Stimulated activated CD4-positive, alpha-beta T cell treated with anti-CD3 and anti-CD28 coated beads, Interleukin-1b, Interleukin-23, amount 100 ng/mL, for 1 hour (primary cell): ENCODE measurements at places on chromosomes 16 and 17.

- no peak for DNase-seq
Observed at GRCh38 chr17:80621997-80622357, 77.3 kb downstream of the RPTOR start.

DNA sequence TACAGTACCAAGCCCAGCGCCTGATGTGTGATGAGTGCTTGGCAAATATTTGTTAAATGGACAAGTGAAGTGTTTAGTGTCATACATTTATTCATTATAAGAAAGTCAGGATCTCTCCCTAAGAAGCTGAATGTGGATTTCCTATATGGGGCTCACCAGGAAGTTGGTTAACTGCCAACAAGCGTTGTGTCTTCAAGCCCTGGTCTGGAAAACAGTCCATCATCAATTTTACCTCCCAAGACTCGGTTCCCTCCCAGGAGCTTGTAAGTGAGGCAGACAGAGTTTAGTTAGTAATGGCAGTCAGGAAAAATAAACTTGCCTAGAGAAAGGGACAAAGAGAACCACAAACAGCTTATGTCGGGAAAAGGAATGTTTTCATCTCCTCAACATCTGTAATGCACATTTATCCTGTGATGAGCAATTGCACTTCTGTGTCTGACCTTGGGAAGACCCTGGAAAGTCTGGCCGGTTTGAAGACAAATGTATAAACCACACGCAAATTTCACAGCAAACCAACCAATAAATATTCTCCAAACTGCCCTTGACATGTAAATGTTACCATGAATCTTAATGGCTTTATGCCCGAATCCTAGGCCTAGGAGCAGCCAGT is 28.3 kb downstream of the C16orf95 start:
- no peak for DNase-seq

GRCh38 chr16:81996664-81997509 is 14.4 kb downstream of the SDR42E1 start:
- DNase-seq, result no peak

GRCh38 chr17:40605306-40605705 is 40.0 kb upstream of the CCR7 start:
- no peak for DNase-seq

DNA sequence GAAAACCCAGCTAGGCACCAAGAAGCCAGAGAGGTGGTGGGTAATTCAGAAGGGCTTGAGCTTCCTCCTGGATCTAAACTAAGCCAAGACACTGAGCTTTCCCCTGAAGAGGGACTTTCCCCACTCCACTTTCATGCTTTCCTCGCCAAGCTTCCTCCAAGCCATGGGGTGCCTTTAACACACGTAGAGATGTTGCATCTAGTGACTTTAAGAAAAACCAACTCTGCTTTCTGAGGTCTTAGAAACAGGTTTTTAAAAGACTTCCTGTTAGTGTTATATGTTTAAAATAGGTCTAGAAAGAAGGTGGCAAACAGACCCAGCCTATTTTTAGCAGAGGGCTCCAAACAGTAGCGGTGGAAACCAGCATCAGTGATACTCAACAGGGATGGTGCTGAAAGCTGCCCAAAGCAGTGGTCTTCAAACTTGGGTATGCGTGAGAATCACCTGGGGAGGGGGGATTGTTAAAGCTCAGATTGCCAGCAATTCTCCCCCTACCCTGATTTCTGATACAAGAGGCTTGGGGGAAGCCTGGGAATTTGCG is 585.6 kb downstream of the CDH13 start:
- no peak for DNase-seq

- peak; percentile 51 for DNase-seq
Observed at GRCh38 chr17:39461926-39462569, 762 bp downstream of the CDK12 start.

GRCh38 chr17:4165301-4166010 is 22.5 kb downstream of the CYB5D2 start:
- no peak for DNase-seq

- DNase-seq, result no peak
Observed at GRCh38 chr17:61307905-61308886, 91.4 kb upstream of the TBX2 start.

GRCh38 chr17:39186481-39187002 is 10.9 kb downstream of the CACNB1 start:
- DNase-seq, result no peak

GRCh38 chr16:48536614-48537200 is 73.3 kb downstream of the N4BP1 start:
- no peak for DNase-seq

DNA sequence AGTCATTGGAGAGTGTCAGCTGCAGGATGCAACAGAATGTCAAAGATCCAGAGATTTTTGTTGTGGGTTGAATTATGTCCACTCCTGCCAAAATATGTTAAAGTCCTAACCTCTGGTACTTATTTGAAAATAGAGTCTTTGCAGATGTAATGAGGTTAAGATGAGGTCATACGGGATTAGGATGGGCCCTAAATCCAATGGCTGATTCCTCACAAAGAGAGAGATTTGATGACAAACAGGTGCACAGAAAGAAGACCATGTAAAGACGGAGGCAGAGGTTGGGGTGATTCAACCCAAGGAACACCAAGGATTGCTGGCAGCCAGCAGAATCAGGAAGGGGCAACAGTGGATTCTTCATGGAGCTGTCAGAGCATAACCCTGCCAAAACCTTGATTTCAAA is 34.5 kb upstream of the USP22 start:
- no peak for DNase-seq

GRCh38 chr17:75542229-75542628 is 16.7 kb downstream of the LLGL2 start:
- no peak for DNase-seq

GRCh38 chr16:15466886-15467781 is 32.7 kb downstream of the BMERB1 start:
- no peak for DNase-seq

DNA sequence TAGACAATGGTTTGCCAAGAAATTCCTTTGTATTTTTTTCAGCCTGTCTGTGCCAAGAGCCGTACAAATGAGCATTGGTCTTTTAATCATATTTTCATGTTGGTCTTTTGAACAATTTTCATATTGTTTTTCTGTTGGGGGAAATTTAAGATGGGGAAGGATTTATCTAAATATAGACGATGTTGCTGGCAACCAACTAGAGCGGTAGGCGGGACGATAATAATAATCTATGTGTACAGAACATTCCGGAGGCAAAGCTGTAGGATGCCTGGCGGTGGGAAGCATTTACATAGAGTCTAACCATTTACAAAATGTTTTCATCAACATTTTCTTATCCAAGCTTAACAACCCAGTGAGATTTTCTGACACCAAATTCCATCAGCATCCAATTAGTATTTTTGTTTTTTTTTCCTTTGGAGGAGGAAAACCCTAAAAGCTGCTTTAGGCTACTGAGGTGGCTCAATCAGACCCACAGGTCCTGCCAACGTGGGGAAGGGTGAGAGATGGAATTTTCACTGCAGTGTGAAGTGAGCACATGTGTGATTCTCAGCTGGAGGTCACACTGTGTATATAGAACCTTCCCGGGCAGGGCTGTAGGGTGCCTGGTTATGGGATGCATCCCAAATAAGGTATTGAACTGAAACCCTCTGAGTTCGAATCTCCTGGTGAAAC is 11.7 kb upstream of the SEC14L1 start:
- no peak for DNase-seq

- DNase-seq, result no peak
Observed at GRCh38 chr16:87461466-87461991, 31.3 kb downstream of the ZCCHC14 start.

DNA sequence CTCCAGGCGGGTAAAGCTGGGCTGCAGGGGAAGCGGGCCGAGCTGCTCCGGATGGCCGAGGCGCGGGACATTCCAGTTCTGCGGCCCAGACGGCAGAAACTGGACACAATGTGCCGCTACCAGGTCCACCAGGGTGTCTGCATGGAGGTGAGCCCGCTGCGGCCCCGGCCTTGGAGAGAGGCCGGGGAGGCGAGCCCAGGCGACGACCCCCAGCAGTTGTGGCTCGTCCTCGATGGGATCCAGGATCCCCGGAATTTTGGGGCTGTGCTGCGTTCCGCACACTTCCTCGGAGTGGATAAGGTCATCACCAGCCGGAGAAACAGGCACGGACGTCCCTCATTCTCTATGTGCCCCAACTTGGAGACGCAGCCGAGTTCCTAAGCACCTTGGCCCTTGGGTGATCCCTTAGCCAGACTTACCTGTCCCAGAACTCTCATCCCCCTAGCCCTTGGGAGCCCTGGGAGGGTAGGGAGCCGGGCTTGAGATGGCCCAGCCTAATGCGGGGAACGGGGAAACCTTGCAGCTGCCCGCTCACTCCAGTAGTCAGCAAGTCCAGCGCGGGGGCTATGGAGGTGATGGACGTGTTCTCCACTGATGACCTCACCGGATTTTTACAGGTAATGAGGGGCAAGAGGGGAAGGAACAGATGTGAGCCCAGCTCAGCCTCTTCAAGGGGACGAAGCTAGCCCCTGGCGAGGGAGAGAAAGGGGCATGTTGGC is 806 bp downstream of the MRM1 start:
- no peak for DNase-seq

- no peak for DNase-seq
Observed at GRCh38 chr16:70569752-70570151, 46.1 kb downstream of the SF3B3 start.

DNA sequence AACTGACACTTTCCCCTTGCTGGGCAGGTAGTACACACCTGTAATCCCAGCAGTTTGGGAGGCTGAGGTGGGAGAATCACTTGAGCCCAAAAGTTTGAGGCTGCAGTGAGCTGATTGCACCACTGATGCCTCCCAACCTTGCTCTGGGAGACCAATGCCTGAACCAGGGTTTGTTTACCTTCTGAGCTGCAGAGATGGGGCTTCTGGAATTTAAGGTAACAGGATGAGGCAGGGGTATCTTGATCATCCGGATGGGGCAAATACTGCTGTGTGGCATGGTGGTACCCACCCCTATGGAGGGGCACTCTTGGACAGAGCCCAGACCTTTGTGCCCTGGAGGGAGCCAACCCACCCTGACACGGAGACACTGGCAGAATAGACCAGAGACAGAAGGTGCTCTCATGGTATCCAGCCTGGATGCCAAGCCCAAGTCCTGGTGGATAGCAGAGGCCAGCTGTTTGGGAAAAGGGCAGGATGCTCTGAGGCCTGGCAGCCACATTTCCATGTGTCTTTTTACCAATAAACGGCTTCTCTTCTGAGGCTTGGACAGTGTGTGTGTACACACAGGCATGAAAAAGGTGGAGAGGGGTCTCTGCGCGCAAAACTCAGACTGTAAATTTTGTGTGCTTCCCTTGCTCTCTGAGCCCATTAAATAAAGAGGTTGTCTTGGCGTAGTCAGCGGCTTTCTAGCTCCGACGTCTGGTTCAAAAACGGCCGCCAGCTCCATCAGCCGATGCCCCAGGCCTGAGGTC is 4.4 kb downstream of the ZNF48 start:
- DNase-seq, result no peak

GRCh38 chr16:26762594-26762993 is 304.1 kb upstream of the C16orf82 start:
- DNase-seq, result no peak

DNA sequence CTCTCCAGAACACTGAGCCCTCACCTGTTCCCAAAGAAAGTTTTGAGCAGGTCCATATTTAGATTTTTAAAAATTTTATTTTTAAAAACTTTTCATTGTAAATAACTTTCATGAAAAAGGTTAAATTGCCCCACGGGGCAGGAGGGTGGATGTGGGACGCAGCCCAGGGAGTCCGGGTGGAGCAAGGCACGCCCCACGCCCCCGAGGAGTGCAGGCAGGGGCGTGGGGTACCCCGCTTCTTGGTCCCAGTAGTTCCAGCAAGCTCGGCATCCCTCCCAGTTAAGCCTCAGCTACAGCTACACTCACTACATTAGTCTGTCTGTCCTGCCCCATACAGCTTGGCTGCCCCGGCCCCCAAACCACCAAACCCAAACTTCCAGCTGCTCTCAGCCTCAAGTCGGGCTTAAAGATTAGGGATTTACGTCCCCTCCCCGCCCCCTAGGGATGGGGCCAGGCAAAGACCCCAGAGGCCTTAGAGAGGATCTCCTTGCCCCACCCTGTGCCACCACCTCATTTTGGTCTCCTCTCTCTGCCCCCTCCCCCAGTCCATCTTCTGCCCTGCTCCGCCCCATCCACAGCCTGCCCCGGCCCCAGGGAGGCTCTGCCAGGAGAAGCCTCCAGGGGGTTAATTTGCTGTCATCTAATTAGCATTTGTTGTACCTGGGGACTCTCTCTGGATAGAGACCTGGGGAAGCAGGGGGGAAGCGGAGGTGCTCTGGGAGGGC is 4.6 kb downstream of the FOXJ1 start:
- no peak for DNase-seq

GRCh38 chr16:55836158-55836611 is 3.3 kb upstream of the CES1 start:
- no peak for DNase-seq

GRCh38 chr17:16123531-16123930 is 91.8 kb downstream of the NCOR1 start:
- DNase-seq, result no peak

DNA sequence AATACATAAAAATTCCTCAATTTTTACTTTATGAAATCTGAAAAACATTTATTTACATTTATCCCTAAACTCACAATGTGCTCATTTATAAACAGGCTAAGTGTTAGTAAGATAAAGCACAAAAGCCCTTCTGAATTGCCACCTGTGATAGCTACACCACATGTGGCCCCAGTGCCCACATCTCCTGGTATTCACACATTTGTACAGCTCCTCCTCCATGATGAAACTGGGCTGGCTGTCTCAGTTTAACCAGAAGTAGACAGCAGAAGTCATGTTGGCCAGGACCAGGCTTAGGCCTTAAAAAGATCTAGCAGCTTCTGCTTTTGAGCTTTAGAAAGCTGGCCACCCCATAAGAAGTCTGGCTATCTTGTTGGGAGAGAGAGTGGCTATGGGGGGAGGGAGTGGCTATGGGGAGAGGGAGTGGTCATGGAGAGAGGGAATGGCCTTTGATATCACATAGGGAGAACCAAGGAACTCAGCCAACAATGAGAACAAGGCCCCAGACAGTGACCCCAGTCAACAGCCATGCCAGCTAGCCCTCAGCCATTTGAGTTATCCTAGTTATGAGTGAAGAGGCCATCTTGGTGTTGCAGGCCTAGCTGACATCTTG is 47.4 kb downstream of the CEP95 start:
- DNase-seq, result no peak
